ENCODE measurements at places on chromosomes 2 and 18. TPM values are rescaled to one million over a fixed set of nuclear protein-coding genes. Genes with fewer than 3 reads are reported as not detected.

GRCh38 chr2:19607931-19608771 lies 249.7 kb upstream of the OSR1 start:
- H3K36me3 ChIP-seq, result no peaks in the 10 kb centered on the region
- DNase-seq, result no peak
- peaks cover 5% of the 10 kb centered on the region for H3K27me3 ChIP-seq
- H3K4me1 ChIP-seq, result no peaks in the 10 kb centered on the region
- peak overlapping the region; percentile 21 for H3K27ac ChIP-seq
- no peak overlapping the region for H3K4me3 ChIP-seq

- no peaks in the 10 kb centered on the region for H3K27me3 ChIP-seq
- no peaks in the 10 kb centered on the region for H3K4me1 ChIP-seq
- H3K27ac ChIP-seq, result no peak overlapping the region
- H3K36me3 ChIP-seq, result no peaks in the 10 kb centered on the region
- DNase-seq, result no peak
Observed at GRCh38 chr18:32056613-32057358, 34.9 kb upstream of the RNF138 start.

GRCh38 chr2:191638802-191639172 lies 39.1 kb upstream of the NABP1 start:
- H3K36me3 ChIP-seq, result no peaks in the 10 kb centered on the region
- no peak overlapping the region for H3K4me3 ChIP-seq
- peaks cover 23% of the 10 kb centered on the region for H3K4me1 ChIP-seq
- peak overlapping the region; percentile 36 for H3K27ac ChIP-seq

DNA sequence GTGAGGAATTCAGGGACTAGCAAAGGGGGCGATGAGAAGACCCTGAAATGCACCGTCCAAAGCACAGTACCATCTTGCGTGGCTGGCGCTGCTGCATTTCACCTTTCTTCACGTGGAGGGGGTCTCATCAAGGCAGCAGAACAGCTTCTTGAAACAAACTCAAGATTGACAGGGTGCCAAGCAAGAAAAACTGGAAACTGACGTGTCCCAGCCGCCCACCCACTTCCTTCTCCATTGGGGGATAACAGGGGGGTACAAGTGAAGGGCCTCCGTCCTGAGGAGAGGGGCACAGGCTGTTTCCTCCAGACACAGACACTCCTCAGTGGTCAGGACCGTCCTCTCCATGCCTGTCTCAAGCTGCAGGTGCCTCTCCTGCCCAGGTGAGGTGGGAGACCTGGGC lies 32.5 kb downstream of the HDAC4 start:
- no peaks in the 10 kb centered on the region for H3K27me3 ChIP-seq
- H3K4me1 ChIP-seq, result peaks cover 9% of the 10 kb centered on the region
- no peak overlapping the region for H3K27ac ChIP-seq
- H3K4me3 ChIP-seq, result no peak overlapping the region
- DNase-seq, result no peak
- no peaks in the 10 kb centered on the region for H3K36me3 ChIP-seq

CELF4 gene
- total RNA-seq, result not detected

POTEC gene
- not detected for total RNA-seq
